CD4-positive, alpha-beta T cell treated with Interleukin-10 for 1 hour (primary cell): ENCODE measurements at places on chromosomes 16 and 17.
A peak's percentile ranks its signal among the peaks of the same experiment; 100 is the strongest.

GRCh38 chr16:49713770-49714169 is 142.1 kb downstream of the ZNF423 start:
- DNase-seq = no peak

- DNase-seq = no peak
Measured at GRCh38 chr17:19753051-19753509, 5.0 kb upstream of the ALDH3A1 start.

GRCh38 chr17:42679492-42680330 is 1.9 kb downstream of the CCR10 start:
- DNase-seq = peak; percentile 81

- DNase-seq = no peak
Measured at GRCh38 chr17:68390888-68391545, 66.3 kb downstream of the WIPI1 start.

DNA sequence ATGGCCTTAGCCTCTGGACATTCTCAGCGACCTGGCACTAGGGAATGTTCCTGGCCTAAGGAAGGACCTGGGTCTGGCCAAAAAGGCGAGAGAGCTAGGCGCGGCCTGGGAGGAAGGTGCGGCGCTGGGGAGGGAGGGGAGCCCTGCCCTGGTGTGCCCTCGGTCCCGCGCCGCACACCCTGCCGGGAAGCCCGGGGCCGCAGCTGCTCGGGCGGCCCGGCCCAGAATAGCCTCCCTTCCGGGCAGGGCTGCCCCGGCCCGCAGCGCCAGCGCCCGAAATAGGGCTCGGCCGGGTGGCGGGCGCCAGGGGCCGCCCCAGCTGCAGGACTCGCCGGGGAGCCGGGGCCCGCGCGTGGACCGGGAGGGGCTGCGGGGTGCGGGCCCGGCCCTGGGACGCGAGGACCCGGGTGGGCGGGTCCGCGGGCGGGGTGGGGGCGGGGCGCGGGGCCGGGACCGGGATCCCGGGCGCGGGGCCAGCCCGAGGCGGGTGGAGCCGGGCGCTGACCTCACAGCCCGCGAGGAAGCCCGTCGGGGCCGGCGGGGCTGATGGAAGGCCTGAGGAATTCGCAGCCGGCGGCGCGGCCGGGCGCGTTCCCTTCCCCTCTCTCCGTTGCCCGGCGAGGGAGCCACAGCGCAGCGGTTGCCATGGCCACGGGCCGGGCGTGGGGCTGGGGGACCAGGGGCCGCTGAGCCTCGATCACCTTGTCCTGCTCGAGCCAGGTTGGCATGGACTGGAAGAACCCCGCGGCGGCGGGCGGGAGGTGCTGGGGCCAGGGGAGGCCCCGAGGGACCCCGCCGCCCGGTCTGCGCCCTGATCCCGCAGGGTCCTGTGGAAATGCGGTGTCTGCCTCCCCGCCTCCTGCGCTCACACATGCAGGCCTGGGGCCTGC is 18.1 kb downstream of the SOCS3 start:
- DNase-seq = peak; percentile 51

DNA sequence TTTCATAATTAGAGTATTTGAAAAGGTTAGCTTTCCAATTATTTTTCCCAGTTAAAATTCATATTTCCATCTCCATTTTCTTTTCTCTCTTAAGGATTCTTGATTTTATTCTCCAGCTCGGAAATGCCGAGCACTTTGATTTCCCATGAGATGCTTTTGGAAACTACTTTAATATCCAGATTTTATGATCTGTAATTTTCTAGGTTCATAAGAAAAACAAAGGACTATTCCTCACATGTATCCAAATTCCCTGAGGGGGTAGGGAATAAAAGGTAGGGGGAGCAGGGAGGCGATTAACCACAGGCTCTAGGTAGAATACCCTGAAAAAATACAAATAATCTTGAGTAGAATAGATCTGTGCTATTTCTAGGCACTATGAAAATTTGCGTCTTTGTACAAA is 938 bp downstream of the RNF43 start:
- DNase-seq = no peak

- no peak for DNase-seq
Measured at GRCh38 chr17:35846055-35846809, 22.5 kb downstream of the HEATR9 start.

DNA sequence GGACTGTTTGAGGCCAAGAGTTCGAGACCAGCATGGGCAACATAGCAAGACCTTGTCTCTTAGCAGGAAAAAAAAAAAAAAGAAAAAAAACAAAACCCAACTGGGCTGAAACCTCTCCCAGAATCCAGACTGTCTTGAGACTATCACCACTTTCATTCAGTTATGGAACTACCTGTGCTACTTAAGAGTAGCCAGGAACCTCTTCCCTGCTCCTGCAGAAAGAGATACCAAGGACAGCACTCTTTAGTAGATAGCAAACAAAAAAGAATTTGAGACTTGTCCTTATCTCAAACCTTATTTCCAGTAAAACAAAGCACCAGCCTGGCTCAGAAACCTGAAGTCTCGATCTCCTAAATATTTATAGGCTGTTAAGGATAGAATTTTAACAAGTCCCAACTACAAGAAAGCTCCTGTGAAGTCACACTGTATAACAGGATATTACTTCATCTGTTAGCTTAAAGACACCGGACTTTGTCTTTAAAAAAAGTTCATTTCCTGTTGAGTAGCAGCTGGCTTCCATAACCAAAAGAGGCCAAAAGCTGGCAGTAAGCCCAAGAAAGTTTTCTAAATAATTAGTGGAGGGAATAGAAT is 5.1 kb downstream of the CDR2 start:
- DNase-seq = peak; percentile 53

GRCh38 chr17:44831371-44831770 is 1.3 kb upstream of the GJC1 start:
- no peak for DNase-seq

DNA sequence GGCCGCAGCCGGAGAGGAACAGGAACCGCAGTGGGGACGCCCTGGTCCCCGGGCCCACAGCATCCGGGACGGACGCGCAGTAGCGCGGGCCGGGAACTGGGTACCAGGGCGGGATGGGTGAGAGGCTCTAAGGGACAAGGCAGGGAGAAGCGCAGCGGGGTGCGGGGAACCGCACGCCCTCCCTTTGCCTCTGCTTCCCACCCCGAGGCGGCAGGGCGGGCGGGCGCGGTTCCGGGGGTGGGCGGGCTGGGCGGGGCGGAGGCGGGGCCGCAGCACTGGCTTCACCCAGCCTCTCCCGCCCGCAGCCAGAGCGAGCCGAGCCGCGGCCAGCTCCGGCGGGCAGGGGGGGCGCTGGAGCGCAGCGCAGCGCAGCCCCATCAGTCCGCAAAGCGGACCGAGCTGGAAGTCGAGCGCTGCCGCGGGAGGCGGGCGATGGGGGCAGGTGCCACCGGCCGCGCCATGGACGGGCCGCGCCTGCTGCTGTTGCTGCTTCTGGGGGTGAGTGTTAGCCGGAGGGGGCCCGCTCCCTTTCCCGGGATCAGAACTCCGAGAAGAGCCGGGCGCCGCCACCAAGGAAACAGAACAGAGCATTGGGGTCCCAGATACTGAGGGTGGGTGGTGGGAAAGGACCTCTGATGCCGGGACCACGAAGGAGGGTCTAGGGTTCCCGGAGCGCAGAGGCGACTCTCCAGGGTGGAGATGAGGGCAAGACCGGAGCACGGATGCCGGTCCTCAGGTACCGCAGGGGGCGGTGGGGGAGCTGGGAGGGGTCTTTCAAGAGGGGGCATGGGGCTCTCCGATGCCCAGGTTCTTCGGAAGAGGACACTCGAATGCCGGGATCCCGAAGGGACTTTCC is at the start of gene NGFR:
Gene NGFR (plus strand): TSS at position 308 of the 856 bp plus-strand sequence. CDS start 125 bp downstream, at position 433.
- peak; percentile 67 for DNase-seq

DNA sequence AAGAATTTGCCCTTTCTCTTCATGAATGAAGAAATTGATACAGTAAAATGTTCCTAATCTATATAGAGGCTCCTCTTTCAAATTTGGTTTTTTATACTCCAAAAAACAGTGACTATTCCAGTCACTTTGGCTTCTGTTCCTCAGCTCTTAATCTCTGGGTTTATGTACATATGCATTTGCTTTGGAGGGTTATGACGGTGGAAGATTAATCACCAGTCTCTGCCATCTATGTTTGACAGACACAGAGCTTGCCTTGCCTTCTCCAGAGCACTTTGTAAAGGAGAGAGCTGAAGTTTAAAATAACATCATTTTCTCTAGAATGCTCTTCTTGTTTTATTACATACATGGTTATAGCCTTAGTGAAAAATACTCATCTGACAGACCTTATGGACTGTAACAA is 99.3 kb downstream of the NLK start:
- no peak for DNase-seq
